HEK293T (cell line): ENCODE measurements at places on chromosomes 11 and 22.
A peak's percentile ranks its signal among the peaks of the same experiment; 100 is the strongest.

GRCh38 chr11:46367244-46367915 is 14.1 kb upstream of the MDK start:
- peak; percentile 67 for DNase-seq

DNA sequence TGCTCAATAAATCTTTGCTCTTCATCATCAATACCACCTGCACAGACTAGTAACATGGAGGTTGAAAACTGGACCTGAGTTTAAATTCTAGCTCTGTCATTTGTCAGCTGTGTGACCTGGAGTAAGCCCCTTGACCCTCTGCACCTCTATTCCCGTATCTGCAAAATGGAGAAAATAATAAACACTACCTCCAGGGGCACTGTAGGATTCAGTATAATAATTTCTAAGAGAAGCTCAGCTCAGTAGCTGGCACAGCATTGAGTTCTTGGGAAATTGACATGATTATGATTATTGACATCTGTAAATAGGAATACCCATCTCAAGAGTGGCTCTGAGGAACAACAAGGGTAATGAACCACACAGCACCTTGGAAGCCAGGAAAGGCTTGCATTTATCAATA is 78.4 kb downstream of the MN1 start:
- no peak for DNase-seq

- no peak for DNase-seq
Measured at GRCh38 chr11:64382586-64382985, 23.6 kb downstream of the RPS6KA4 start.

- DNase-seq, result peak; percentile 71
Measured at GRCh38 chr11:2377511-2378443, 667 bp downstream of the CD81 start.

DNA sequence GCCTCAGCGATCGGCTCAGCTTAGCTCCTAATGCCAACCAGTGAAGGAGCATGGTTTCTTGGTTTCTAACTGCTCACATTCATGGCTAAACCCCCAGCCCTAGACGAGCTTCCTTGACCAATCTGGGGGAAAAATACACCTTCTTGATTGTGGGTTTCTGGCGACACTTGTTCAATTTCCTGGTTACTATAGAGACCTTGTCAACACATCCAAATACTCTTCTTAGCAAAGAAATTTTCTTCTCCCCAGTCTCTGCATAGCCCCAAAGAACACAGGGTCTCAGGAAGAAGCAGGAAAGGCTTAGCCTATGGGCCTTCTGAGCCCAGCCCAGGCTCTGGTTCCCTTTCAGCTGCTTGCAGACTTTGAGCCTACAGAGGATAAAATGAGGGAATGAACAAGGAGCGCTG is 88.5 kb upstream of the SYT13 start:
- no peak for DNase-seq

GRCh38 chr11:96622026-96622634 is 232.3 kb downstream of the JRKL start:
- no peak for DNase-seq

GRCh38 chr22:40116496-40117200 is 61.1 kb upstream of the TNRC6B start:
- no peak for DNase-seq

GRCh38 chr22:39431821-39432251 is 25.0 kb upstream of the MGAT3 start:
- DNase-seq, result no peak

DNA sequence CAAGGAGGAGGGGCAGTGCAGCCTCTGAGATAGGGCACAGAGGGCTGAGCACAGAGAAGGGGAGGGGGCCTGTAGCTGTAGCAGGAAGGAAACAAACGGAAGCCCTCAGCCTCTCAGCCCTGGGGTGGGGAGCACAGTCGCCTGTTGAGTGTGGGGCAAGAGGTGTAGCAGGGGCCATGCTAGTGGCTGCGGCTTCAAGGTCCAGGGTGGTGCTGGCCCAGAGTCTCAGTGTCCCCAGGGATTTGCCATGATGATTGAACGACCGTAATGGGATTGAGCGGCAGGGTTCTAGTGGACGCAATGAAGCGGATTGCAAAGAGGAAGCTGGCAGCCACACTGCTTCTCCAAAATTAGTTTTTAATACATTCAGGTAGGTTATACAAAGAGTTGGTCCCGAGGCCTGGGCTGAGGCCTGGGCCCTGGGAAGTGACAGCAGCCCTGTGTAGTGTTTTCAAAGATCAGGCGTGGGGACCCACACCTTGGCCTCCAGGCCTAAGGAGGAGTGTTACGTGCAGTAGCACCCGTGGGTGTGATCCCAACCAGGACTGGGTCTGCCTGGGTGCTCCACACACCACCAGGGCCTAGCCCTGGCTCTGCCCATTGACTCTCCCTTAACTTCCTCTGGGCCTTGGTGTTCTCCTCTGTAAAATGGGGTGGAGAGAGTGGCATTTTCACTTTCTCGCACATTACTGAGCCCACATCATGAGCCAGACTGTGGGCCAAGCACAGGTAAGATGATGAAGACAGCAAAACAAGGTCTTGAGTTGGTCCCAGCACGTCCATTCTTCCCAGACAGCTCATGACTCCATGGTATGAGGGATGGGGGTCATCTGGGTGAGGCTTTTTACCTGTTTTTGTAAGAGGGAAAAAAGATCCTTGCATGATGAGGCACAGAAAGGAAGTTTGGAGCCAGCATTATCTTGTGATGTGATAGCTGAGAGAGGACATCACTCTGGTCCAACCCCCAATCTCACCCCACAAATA is 13.1 kb downstream of the LRRC32 start:
- no peak for DNase-seq

DNA sequence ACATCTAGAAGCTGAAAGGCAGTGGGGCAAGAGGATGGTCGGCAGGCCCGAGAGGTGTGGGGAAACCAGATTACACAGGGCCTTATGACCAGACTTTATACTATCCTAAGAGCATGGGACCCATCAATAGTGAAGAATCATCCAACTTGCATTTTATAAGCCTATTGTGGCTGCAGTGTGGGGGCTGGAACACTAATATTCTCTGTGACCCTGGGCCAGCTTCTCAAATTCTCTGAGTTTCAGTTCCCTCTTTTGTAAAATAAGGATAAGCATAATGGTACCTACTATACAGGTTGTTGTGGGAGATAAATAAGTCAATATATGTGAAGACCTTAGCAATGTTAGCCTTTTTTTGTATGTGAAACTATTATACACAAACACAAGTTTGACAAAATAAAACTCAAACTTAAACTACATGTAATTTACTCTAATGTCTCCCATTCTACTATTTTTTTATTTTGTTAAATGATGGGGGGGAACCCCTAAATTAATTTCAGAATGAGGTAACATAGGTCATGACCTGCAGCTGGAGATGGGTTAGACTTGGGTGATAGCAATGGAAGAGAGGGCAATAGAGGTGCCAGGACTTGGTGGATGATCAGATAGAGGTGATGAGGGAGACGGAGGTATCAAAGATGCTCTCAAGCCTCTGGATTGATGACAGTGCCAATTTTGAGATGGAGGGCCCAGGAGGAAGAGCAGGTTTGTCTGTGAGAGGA is 30.1 kb downstream of the SMCO4 start:
- no peak for DNase-seq

- no peak for DNase-seq
Measured at GRCh38 chr11:91174734-91175133, 951.9 kb upstream of the CHORDC1 start.

- no peak for DNase-seq
Measured at GRCh38 chr11:69005183-69005630, 7.8 kb downstream of the MRGPRF start.

GRCh38 chr11:27084518-27084917 is 43.9 kb downstream of the BBOX1 start:
- no peak for DNase-seq

GRCh38 chr11:76807206-76807875 is 24.2 kb downstream of the TSKU start:
- DNase-seq, result peak; percentile 86

- no peak for DNase-seq
Measured at GRCh38 chr11:19243613-19244012, 2.9 kb upstream of the E2F8 start.

- no peak for DNase-seq
Measured at GRCh38 chr11:43837879-43838278, 42.8 kb upstream of the ALKBH3 start.

GRCh38 chr11:66857927-66858185 is 992 bp downstream of the LRFN4 start:
- no peak for DNase-seq

GRCh38 chr11:85913513-85913912 is 58.3 kb downstream of the CCDC83 start:
- DNase-seq, result no peak

GRCh38 chr11:24390762-24391161 is 106.1 kb upstream of the LUZP2 start:
- no peak for DNase-seq

GRCh38 chr11:104968355-104968855 is at the start of gene CASP4:
Gene CASP4 (minus strand): TSS chr11:104968574. CDS start chr11:104968525, 49 bp downstream.
- no peak for DNase-seq

DNA sequence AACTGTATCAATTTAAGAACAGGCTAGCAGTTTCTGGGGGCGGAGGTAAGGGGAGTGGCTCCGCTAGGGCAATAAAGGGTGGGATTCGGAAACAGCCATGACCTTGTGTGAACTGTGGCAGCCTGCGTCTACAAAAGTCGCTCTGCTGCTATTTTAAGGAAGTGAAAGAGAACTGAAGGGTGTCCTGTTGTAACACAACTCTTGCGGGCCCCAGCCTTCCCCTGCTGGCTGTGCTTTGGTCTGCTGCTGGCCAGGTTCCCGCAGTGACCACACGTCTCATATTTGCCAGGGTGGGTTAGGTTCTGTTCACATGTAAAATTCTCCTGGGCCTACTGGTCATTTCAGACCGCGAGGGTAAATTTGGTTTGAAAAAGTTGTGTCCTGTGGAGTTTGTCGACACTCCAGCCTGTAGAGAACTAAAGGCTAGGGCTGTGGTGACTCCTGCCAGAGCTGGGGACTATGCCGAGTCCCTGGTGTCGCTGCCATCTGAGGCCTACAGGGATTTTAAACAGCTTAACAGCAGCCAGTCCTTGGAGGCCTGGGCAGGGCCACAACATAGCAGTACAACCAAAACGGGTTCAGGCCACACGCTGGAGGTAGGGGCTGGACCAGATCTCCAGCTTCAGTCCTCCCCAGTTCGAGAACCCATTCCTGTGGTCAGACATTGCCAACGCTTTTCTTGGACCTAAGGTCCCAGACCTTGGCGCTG is 1.1 kb upstream of the PPFIBP2 start:
- no peak for DNase-seq

DNA sequence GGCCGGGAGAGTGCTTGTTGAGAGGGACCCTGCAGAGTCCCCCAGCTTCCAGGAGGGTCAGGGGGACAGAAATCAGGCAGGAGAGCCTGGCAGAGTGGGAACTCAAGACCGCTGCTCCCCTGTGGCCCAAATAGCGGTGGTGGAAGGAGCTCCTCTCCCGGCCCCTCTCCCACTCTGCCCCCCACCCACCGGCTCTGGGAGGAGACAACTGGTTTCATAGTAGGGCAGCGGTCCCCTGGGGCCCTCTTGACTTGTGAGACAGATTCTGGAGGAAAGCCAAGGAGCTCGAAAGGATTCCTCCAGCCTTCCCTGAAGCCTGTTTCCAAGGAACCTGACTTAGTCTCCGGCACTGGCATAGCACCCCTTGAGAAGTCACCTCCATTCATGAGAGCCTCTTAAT is 10.1 kb downstream of the PKNOX2 start:
- DNase-seq, result no peak

- DNase-seq, result no peak
Measured at GRCh38 chr11:99275521-99275920, 254.8 kb downstream of the CNTN5 start.

DNA sequence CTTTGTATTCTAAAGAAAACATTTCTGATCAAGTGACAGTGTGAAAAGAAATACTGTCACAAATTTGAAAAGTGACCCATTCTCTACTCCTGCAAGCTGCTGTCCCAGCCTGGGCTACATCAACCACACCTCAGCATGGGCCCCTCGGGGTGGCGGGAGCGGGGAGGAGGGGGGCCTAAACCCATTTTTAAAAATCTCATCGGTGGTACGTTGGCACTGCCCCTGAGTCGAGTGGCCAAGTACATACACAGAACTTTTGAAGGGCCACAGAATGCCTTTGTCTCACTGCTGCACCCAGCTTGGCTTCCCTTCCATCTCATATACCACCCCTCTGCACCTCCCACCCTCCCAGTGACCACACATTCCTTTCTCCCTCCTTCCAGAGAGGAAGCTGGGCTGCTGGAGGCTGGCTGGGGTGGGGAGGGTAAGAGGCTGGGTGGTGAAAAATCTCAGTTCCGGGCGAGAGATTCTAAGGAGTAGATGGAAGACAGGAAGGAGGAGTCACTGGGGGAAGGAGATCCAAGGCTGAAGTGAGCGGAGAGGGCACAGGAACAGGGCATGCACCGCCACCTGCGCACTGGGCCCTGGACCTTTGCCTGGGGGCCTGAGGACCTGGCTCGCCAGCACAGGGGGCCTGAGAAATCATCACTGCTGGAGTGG is 21.1 kb downstream of the FXYD6 start:
- DNase-seq, result no peak

- DNase-seq, result no peak
Measured at GRCh38 chr11:22340235-22340634, 2.1 kb downstream of the SLC17A6 start.

DNA sequence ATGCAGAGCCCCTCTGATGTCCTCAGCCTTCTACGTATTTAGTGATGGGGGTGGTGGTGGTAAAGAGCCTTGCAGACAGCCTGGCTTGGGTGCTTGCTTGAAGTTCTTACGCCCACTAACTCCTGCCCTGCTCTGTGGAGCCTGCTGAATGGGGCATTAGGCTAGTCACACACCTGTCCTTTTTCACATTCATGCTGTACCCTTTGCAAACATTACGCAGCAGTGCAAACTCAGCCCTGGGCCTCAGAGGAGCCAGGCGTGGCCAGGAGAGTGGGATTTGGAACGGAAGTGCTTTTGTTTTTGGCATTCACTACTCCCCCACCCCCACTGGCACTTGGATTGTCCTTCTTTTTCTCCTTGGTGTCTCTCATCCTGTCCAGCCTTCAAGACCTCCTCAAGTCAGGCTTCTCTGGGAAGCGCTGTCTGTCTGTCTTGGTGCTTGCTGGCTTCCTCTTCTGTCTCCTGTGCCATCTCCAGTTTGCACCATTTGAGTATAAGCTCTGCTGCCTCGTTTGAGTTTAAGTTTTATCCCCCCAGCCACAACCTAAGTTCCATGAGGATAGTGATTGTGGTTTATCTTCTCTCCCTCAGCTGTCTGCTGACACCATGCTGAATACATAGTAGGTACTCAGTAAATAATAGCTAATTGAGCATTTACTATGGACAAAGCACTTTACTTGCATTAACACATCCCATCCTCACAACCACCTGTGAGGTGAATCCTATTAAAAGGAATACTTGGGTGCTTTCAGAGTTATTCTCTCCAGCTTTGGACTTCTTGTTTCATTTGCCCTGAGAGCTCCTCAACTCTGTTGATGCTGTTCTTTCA is 26.7 kb downstream of the ZBTB16 start:
- DNase-seq, result no peak

- DNase-seq, result no peak
Measured at GRCh38 chr11:44943118-44943517, 7.6 kb downstream of the TP53I11 start.
